Cardiac muscle cell (in vitro differentiated cells and primary cell): ENCODE measurements at places on chromosomes 12 and 14.

GRCh38 chr12:120677765-120678473 is 9.0 kb upstream of the MLEC start:
- no peak for DNase-seq
- H3K4me1 ChIP-seq, result no peaks in the 10 kb centered on the region
- H3K27ac ChIP-seq, result no peak overlapping the region
- no peak overlapping the region for H3K4me3 ChIP-seq

GRCh38 chr12:92987846-92988621 is 58.9 kb upstream of the EEA1 start:
- peaks cover 27% of the 10 kb centered on the region for H3K4me1 ChIP-seq
- DNase-seq, result no peak
- no peaks in the 10 kb centered on the region for H3K36me3 ChIP-seq
- peak overlapping the region; percentile 73 for H3K27ac ChIP-seq
- no peak overlapping the region for H3K4me3 ChIP-seq

DNA sequence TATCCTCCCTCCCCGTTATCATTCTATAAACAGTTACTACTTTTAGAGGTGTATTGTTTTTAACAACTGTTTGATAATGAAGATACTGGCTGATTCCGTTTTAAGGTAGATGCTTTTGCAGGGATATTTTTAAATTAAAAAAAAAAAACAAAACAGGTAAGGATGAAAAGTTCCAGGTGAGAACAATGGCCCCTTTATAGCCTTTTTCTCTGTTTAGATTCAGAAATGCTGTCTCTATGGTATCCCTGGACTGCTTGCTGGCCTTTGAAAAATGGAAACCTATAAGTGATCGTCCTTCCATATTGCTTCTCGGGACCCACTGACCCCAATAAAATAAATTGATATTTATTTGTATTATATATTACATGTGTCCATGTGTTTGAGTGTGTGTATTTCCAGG is 23.2 kb upstream of the ANO6 start:
- H3K27ac ChIP-seq, result peak overlapping the region; percentile 65
- H3K27me3 ChIP-seq, result no peaks in the 10 kb centered on the region
- no peak for DNase-seq
- H3K4me1 ChIP-seq, result peaks cover 10% of the 10 kb centered on the region

GRCh38 chr12:114190971-114191370 is 215.0 kb downstream of the TBX5 start:
- no peaks in the 10 kb centered on the region for H3K36me3 ChIP-seq
- H3K27ac ChIP-seq, result no peak overlapping the region
- no peaks in the 10 kb centered on the region for H3K27me3 ChIP-seq
- H3K4me1 ChIP-seq, result peaks cover 10% of the 10 kb centered on the region

GRCh38 chr12:7966563-7966962 is 30.6 kb upstream of the SLC2A3 start:
- H3K4me1 ChIP-seq, result peaks cover 35% of the 10 kb centered on the region
- DNase-seq, result peak; percentile 55
- H3K4me3 ChIP-seq, result no peak overlapping the region
- no peaks in the 10 kb centered on the region for H3K36me3 ChIP-seq
- no peaks in the 10 kb centered on the region for H3K27me3 ChIP-seq
- H3K27ac ChIP-seq, result no peak overlapping the region

- no peak overlapping the region for H3K27ac ChIP-seq
- H3K27me3 ChIP-seq, result no peaks in the 10 kb centered on the region
- H3K4me1 ChIP-seq, result no peaks in the 10 kb centered on the region
- peak; percentile 53 for DNase-seq
Observed at GRCh38 chr14:103740991-103741689, 25.5 kb downstream of the ZFYVE21 start.

GRCh38 chr14:38522724-38523123 is 266.8 kb upstream of the CLEC14A start:
- H3K27me3 ChIP-seq, result no peaks in the 10 kb centered on the region
- H3K4me3 ChIP-seq, result no peak overlapping the region
- H3K4me1 ChIP-seq, result peaks cover 4% of the 10 kb centered on the region
- H3K27ac ChIP-seq, result no peak overlapping the region
- H3K36me3 ChIP-seq, result no peaks in the 10 kb centered on the region
- no peak for DNase-seq

DNA sequence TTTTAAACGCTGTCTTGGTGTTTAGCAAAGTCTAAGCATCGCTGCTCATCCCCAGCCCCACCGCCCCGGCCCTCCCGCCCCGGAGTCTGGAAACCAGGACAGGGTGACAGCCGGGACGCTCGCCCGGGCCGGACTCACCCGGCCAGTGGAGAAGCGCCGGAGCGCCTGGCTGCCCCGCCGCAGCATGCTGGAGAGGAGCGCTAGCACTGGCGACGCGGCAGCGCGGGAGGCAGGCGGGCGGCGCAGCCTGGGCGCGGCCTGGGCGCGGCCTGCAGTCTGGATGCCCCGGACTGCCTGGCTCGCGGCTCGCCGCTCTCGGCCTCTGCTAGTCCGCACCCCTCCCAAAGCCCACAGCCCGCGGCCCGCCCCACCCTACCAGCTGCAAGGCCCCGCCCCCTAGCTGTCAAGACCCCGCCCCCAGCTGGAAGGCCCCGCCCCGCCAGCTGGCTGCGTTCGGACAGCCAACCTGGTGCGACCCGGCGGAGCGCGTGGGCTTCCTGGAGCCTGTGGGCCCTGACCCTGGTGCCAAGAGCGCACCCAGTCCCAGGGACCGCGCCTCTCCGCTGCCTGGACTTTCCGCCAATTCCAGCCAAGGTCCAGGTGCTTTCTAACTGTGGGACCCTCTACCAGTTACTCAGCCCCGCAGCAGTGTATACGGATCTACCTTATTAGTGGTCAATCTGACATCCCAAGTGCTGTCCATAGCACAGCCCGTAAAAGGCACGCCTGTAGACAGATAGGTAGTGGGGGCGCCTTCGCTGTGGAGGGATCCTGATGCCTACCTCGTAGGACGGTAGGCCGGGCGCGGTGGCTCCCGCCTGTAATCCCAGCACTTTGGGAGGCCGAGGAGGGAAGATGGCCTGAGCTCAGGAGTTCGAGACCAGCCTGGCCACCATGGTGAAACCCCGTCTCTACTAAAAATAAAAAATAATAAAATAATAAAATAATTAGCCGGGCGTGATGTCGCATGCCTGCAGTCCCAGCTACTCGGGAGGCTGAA is at the start of gene ALDH1L2:
ALDH1L2 (minus strand) TSS at position 208 of the 1,000 bp plus-strand sequence; CDS start at position 186, 22 bp downstream.
- no peak within 1 kb of the TSS for H3K27ac ChIP-seq
- no peaks in the 10 kb centered on the region for H3K36me3 ChIP-seq
- H3K4me3 ChIP-seq, result peak within 1 kb of the TSS; percentile 36
- H3K27me3 ChIP-seq, result peaks cover 32% of the 10 kb centered on the region
- peak; percentile 96 for DNase-seq

DNA sequence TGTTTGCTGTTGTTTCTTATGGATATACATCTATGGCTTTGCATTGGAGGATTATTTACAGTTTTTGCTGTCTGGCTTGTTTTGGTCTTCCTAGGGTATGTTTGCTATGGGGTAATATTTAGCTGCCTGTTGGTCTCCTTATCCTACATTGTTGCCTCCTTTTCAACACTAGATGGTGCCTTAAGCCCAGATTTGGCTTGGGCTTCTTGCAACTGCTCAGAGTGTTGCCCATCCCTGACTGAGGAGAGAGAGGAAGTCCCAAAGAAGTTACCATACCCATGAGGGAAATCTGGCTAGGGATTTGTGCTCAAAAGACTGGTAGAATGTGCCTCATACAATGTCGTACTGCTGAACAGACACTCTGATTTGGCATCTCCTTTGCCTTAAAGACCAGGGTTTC is 94.6 kb upstream of the MUCL1 start:
- H3K27me3 ChIP-seq, result no peaks in the 10 kb centered on the region
- DNase-seq, result peak; percentile 24
- H3K27ac ChIP-seq, result no peak overlapping the region
- no peak overlapping the region for H3K4me3 ChIP-seq

GRCh38 chr12:105348142-105348541 is 17.7 kb downstream of the C12orf75 start:
- no peaks in the 10 kb centered on the region for H3K36me3 ChIP-seq
- H3K4me3 ChIP-seq, result no peak overlapping the region
- H3K27ac ChIP-seq, result no peak overlapping the region
- no peak for DNase-seq

DNA sequence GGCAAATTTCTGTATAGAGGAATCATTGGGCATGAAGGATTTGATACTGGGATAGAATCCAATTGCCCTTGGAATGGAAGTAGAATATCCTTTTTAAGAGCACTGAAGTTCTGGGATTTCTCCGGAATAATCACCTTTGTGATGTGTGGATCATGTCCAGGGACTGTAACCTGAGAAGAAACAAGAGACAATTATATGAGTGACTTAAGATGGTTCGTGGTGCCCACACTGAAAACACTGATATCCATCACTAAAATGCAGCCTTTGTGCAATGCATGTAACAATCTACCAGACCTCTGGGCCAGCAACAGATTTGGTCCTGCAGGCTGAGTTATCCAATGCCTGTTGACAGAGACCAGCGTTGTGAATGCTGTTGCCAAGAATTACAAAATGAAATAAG is 48.5 kb downstream of the MDM2 start:
- no peak for DNase-seq
- no peaks in the 10 kb centered on the region for H3K4me1 ChIP-seq
- no peak overlapping the region for H3K27ac ChIP-seq
- H3K4me3 ChIP-seq, result no peak overlapping the region
- H3K27me3 ChIP-seq, result no peaks in the 10 kb centered on the region

- DNase-seq, result no peak
- H3K27ac ChIP-seq, result no peak overlapping the region
- H3K27me3 ChIP-seq, result no peaks in the 10 kb centered on the region
- H3K4me3 ChIP-seq, result no peak overlapping the region
- H3K36me3 ChIP-seq, result peaks cover 7% of the 10 kb centered on the region
- peaks cover 24% of the 10 kb centered on the region for H3K4me1 ChIP-seq
Observed at GRCh38 chr12:54292931-54293241, 7.9 kb downstream of the NFE2 start.

DNA sequence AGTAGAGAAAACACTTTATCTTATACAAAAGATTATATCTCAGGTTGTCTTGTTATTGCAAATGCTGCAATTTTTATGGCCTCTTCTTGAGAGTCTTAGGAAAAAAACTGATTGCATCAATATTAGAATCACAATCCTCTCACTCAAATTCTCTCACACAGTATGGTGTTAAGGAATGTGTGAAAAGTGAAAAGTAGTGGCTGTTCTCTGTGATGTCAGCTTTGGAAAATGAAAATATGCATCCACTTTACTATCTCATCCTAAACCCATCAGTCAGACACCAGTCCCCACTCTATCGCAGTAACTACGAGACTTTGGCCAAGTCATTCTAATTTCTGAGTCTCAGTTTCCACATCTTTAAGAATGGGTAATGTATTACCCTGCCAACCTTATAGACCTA is 32.6 kb upstream of the NTF3 start:
- no peak overlapping the region for H3K4me3 ChIP-seq
- H3K36me3 ChIP-seq, result no peaks in the 10 kb centered on the region
- peaks cover 7% of the 10 kb centered on the region for H3K4me1 ChIP-seq
- H3K27me3 ChIP-seq, result no peaks in the 10 kb centered on the region

DNA sequence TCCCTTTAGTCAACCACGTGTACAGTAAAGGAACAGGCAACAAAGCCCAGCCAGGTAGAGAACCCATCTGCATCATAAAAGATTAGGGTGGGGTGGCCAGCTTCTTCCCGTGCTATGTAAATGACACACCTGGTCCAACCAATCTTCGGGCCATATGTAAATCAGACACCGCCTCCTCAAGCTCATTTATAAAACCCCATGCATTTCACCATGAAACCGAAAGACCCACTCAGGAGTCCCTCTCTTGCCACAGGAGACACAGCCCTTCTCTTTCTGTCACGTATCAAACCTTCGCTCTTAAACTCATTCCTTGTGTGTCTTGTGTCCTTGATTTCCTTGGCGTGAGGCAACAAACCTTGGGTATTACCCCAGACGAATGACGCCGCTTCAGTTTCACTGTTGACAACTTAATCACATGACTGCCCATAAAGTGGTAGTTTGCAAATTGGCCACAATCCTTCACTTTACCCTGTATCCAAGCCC is 59.8 kb upstream of the TBPL2 start:
- no peak for DNase-seq
- no peak overlapping the region for H3K27ac ChIP-seq
- no peaks in the 10 kb centered on the region for H3K36me3 ChIP-seq
- H3K4me1 ChIP-seq, result no peaks in the 10 kb centered on the region
- no peaks in the 10 kb centered on the region for H3K27me3 ChIP-seq
- H3K4me3 ChIP-seq, result no peak overlapping the region

DNA sequence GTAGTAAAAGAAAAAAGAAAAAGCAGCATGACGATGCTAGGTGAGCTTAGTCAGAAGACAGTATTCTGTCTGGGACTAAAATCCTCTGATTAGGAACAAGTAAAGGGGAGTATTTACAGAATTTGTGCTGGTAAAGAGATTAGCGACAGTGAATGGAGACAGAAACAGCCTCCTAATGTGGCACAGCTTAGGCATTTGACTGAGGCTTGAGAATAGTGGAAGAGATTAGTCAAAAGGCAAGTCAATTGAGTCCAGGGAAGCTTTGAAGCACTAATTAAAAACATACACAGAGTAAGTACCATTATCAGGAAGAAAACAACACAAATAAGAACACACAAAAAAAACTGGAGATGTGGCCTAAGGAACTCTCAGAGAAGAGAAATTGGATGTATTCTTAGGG is 131.9 kb upstream of the CLEC14A start:
- no peak overlapping the region for H3K4me3 ChIP-seq
- H3K27ac ChIP-seq, result no peak overlapping the region
- no peaks in the 10 kb centered on the region for H3K36me3 ChIP-seq
- no peaks in the 10 kb centered on the region for H3K4me1 ChIP-seq

DNA sequence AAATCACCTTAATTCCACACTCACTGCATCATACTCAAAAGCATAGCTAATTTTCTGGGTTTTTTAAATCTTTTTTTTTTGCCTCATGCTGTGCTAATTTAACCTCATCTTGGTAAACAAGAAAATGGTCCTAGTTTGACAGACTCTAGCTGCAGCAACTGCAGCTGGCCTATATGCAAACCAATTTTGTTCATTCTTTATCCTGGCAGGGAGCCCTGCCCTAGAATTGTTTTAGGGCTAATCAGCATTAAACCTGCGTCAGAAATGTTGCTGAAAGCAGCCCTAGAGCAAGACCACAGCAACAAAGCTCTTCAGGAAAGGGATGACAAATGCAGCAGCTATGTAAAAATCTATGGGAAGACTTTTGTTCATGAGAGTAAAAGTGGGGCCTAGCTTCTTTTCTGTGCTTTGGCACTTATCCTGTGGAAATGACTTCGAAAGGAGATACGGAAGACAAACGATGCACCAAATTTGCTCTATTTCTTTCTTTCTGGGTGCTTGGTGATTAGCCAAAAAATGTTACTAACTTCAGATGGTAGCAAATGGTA is 72.2 kb downstream of the DENND5B start:
- DNase-seq, result peak; percentile 99
- no peak overlapping the region for H3K4me3 ChIP-seq
- H3K27ac ChIP-seq, result peak overlapping the region; percentile 96
- no peaks in the 10 kb centered on the region for H3K27me3 ChIP-seq
- H3K4me1 ChIP-seq, result peaks cover 52% of the 10 kb centered on the region
- no peaks in the 10 kb centered on the region for H3K36me3 ChIP-seq

DNA sequence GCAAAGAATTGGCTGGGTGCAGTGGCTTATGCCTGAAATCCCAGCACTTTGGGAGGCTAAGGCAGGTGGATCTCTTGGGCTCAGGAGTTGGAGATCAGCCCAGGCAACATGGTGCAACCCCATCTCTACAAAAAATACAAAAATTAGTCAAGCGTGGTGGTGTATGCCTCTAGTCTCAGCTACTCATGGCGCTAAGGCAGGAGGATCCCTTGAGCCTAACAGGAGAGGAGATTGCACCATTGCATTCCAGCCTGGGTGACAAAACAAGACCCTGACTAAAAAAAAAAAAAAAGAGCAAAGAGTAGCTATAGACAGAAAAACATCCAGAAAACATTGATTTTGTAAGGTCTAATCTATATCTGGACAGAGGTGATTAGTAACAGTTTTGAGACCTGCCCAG is 25.0 kb downstream of the KIF21A start:
- no peaks in the 10 kb centered on the region for H3K36me3 ChIP-seq
- H3K4me3 ChIP-seq, result no peak overlapping the region
- H3K27me3 ChIP-seq, result no peaks in the 10 kb centered on the region
